Renal cortical epithelial cell (primary cell): ENCODE measurements at places on chromosomes 5 and 9.

GRCh38 chr9:92562461-92562967 is 26.7 kb upstream of the ECM2 start:
- no peak for DNase-seq

GRCh38 chr9:19102181-19102630 is 498 bp downstream of the HAUS6 start:
- DNase-seq: no peak

DNA sequence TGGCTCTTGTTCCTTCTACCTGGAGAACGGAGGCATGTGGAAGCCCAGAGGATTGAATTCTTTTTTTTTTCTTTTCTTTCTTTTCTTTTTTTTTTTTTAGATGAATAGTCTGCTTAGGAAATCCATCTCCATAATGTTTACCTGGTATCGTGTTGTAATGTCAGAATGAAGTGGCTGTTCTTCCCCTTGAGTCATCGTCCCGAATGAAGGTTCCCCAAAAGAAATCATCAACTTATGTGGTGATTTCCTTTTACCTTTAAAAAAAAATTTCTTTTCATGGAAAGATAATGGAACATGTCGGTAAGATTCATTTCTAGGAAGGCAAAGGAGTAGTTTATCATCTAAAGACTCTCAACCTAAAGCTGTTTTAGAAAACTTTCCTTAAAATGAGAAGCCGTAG is 59.7 kb downstream of the DOCK8 start:
- no peak for DNase-seq

GRCh38 chr5:58149345-58149744 is 310.5 kb downstream of the PLK2 start:
- peak; percentile 47 for DNase-seq

GRCh38 chr5:109161914-109162683 is 247.7 kb downstream of the PJA2 start:
- peak; percentile 8 for DNase-seq

- DNase-seq: no peak
Measured at GRCh38 chr9:120916588-120916987, 10.0 kb downstream of the TRAF1 start.

- DNase-seq: no peak
Measured at GRCh38 chr5:63957617-63958016, 4.6 kb downstream of the HTR1A start.

- DNase-seq: no peak
Measured at GRCh38 chr9:110996436-110997220, 41.6 kb downstream of the LPAR1 start.

DNA sequence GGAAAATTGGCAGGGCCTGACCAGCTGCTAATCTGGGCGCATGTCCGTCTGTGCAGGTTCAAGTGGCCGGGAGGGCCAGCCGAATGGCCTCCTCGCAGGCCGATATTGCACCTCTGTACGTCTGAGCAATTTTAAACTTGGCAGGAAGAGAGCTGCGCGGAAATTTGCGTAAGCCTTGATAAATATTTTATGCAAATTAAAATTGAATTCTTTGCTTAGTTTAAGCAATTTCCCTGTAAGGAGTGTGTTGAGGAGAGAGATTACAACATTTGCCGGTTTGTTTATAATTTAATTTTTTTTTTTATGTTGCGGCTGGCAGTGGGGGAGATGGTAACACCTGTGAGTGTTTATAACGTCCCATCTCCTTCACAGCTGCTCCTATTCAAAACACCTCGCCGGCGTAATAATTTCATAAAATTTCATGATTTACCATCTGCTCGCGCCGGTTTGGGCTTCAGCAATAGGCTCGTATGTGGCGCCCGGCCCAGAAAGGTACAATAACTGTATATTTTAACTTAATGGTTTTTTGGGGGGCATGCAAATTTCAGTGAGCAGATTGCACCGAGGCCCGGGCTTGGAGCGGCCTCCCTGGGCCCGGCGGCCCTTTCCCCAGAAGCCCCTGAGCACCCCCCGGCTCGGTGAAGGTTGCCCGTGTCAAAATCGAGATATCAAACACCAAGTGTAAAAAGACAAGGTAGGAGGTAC is 269.4 kb upstream of the MVB12B start:
- DNase-seq: no peak

DNA sequence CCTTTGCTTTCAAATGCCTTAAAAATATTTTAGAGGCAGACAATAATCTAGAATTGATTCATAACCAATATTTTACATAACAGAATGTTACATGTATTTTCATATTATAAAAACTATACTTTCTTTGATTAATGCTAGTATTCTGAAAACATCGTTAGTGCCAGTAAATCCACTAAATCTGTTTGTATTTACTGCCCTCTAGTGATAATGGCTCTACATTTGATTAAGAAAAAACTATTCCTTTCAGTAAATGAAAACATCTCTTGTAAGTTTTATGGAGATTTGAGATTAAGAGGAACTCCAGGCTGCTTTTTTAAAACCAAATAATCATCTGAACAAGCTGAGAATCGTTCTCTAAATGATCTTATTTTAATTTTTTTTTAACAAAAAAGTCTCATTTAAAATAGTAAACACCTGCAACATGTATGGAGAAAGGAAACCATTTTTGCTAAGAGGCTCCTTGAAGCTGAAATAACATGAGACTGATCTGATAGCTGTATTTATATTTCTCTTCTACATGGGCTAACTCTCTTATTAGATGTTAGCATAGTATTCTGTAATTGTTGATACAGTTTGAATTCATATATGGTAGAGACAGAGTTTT is 424.7 kb downstream of the RAB3C start:
- DNase-seq: peak; percentile 65

GRCh38 chr5:178627259-178627598 is 379 bp upstream of the CLK4 start:
- DNase-seq: no peak

- DNase-seq: no peak
Measured at GRCh38 chr9:93024986-93025630, 33.4 kb upstream of the SUSD3 start.

GRCh38 chr5:147763791-147764525 is 18.6 kb downstream of the JAKMIP2 start:
- DNase-seq: peak; percentile 52

DNA sequence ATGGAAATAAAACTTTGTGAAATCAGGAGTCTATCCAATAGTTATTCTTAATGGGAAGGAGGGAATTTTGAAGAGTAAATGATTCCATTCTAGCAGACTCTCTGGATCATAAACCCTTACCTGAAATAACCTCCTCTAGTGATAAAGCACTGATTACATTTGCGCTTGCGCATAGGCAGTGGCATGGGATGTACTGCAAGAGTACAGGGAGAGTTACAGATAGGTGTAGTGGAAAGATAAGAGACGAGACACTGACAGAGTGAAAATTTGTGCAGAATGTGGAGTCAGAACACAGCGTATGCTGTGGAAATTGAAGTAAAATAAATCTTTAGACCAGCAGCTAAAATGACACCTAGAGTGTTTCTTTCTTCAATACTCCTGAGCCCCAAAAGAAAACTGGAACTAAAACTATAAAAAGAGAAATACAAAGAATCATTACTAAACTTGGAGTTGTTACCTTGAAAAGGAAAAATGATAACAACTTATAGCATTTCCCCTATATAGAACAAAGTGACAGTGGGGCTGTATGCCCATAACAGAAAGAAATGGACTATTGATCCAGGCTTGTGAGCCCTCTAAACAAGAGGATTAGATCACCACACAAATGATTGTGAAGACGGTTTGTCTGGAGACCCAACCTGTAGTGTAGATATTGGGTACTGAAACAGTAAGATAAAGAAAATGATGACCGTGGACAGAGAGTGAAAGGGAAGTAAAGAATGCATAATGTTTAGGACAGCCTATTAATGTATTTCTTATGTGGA is 1471.2 kb upstream of the NUDT12 start:
- DNase-seq: no peak

DNA sequence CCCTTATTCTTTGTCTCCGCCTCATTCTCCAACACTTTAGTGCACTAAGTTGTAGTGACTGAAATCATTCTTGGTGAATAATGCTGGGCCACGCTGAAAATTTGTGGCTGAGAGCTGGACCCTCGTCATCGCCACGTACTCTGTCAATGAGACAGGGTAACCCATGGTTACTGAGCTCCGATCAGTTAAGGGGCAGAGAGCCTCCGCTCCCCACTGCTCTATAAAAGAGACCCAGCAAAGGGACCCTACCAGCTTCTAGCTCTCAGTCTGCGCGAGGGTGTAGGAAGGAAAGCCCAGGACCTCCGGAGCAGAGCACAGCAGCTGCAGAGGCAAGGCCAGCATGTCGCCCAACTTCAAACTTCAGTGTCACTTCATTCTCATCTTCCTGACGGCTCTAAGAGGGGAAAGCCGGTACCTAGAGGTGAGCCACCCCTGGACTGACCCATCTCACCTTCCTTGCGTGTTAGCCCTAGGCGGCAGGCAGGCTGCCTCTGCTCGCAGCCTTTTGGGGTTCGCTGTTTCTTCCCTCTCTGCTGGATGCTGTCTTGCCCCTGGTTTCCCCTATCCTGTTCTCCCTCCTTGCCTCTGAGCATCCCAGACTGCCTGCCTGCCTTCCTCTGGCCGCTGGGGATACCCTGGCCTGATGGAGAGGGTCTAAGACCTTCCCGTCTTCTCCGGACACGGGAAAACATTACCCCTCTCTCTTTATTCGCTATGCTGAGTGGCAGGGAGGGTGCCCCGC is at the start of gene CRHBP:
TSS of gene CRHBP (plus strand) at position 251 of the 742 bp plus-strand sequence. CDS start at position 341, 90 bp downstream.
- DNase-seq: no peak

- no peak for DNase-seq
Measured at GRCh38 chr5:79985288-79985687, 5.8 kb downstream of the MTX3 start.

GRCh38 chr9:97847474-97848214 is 5.4 kb upstream of the FOXE1 start:
- no peak for DNase-seq

DNA sequence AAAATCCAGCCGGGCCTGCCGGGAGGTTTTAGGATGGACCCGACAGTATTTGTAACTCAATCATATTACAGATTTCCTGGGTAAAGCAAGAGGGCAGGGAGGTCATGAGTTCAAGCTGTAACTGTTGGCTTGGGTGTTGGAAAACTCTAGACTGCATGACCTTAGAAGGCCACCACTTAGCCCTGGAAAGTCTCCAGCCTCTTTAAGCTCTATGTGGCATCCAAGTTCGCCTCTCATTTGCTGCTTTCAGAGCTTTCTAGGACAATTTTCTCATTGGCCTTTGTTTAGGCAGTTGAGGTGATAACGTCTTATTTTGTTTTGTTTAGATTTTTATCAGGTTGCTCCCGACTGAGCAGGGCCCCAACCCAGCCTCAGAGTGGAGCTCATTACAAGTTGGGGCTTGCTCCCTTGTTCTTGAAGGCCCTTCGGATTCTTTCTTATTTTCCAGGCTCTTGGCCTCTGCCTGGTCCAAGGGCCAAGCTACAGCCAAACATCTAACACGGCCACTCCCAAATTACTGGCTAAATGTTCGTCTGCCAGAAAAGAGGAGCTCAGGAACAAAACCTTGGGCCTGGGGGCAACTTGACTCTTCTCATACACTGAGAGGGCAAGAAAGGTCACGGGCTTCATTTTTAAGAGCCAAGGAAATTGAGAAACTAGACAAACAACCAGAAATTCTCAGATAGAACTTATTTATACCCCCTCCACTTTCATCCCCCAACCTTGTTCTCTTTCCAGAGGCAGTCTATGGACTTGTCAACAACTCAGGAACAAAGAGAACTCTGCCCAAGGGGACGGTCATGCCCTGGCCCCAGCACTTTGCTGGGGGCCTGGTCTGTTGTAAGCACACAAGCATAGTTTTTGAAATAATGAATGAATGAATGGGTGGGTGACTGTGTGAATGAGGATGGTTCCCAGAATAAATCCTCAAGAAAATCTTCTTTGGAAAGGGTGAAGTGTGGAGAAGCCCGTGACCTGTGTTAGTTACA is 526.9 kb downstream of the BNC2 start:
- no peak for DNase-seq

- no peak for DNase-seq
Measured at GRCh38 chr5:64637837-64638443, 52.4 kb upstream of the SHISAL2B start.

DNA sequence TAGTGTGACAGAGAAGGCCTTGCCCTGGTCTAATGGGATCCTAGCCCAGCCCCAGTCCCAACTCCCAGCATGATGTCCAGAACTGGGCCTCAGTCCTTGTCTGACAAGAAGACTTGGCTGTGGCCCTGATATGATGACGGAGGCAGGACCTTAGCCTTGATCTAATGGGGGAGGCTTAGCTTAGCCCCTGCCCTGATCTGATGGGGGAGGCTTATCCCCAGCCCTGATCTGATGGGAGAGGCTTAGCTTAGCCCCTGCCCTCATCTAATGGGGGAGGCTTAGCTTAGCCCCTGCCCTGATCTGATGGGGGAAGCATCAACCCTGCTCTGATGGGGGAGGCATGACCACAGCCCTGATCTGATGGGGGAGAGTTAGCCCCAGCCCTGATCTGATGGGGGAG is 3.7 kb downstream of the PKN3 start:
- DNase-seq: no peak

DNA sequence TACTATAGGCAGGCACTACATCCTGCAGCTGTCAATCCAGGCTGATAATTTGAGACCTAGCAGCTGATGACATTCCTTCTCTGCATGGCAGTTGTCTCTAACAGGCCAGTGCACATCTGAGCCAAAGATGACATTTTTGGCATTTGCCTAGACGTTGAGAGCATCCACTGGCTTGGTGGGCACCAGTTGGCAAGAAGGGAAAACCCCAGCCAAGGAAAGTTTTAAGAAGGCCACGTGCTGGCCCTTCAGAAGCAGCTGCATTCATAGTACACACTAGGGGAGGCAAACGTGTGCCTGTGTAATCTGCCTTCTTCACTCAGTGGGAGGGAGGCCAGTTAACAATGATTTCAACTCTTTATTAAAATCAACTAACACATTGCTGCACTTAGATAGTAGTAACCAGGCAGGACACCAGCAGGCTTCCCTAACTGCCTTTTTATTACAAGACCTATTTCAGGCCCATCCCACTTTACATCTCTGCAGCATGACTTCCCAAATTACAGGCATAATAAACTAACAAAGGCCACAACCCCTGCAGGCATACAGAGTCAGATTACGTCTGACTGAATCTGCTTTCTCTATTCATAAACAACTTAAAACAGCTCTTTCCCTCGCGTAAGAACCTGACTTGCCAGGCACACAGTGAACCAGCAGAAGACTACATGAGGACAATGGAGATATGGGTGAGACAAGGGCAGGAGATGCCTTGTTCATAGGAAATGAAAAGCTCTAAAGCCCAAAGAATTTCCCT is 576.3 kb downstream of the PDE4D start:
- DNase-seq: peak; percentile 59
